ENCODE measurements at places on chromosomes 12 and 14.
A peak's percentile ranks its signal among the peaks of the same experiment; 100 is the strongest.

GRCh38 chr12:45591635-45592034 lies 137.9 kb upstream of the ARID2 start:
- no peak overlapping the region for H3K27ac ChIP-seq
- H3K27me3 ChIP-seq = no peaks in the 10 kb centered on the region
- no peaks in the 10 kb centered on the region for H3K36me3 ChIP-seq
- H3K4me3 ChIP-seq = no peak overlapping the region
- no peaks in the 10 kb centered on the region for H3K4me1 ChIP-seq

GRCh38 chr12:11863988-11864387 lies 206.8 kb upstream of the BCL2L14 start:
- peaks cover 38% of the 10 kb centered on the region for H3K4me1 ChIP-seq
- peaks cover 24% of the 10 kb centered on the region for H3K36me3 ChIP-seq
- no peak overlapping the region for H3K4me3 ChIP-seq
- H3K27ac ChIP-seq = peak overlapping the region; percentile 20
- DNase-seq = no peak

- H3K27me3 ChIP-seq = no peaks in the 10 kb centered on the region
- H3K4me1 ChIP-seq = peaks cover 6% of the 10 kb centered on the region
Measured at GRCh38 chr12:57166971-57167371, 19.6 kb upstream of the LRP1-AS start.

- no peak overlapping the region for H3K4me3 ChIP-seq
- no peak for DNase-seq
- H3K36me3 ChIP-seq = peaks cover 7% of the 10 kb centered on the region
Measured at GRCh38 chr14:22898302-22899090, 15.5 kb downstream of the REM2 start.

- H3K36me3 ChIP-seq = no peaks in the 10 kb centered on the region
- no peak overlapping the region for H3K27ac ChIP-seq
- no peaks in the 10 kb centered on the region for H3K27me3 ChIP-seq
- no peak overlapping the region for H3K4me3 ChIP-seq
- peaks cover 7% of the 10 kb centered on the region for H3K4me1 ChIP-seq
Measured at GRCh38 chr14:90416720-90417119, 19.9 kb downstream of the CALM1 start.

Measured in neural crest cell (in vitro differentiated cells).